ENCODE measurements at places on chromosomes 11 and 22.

- no peak for DNase-seq
Observed at GRCh38 chr22:37088108-37088605, 21.4 kb downstream of the TMPRSS6 start.

GRCh38 chr11:7609521-7609920 lies 63.8 kb downstream of the CYB5R2 start:
- DNase-seq, result no peak

GRCh38 chr11:1438261-1438966 lies 48.2 kb downstream of the MOB2 start:
- DNase-seq, result no peak

DNA sequence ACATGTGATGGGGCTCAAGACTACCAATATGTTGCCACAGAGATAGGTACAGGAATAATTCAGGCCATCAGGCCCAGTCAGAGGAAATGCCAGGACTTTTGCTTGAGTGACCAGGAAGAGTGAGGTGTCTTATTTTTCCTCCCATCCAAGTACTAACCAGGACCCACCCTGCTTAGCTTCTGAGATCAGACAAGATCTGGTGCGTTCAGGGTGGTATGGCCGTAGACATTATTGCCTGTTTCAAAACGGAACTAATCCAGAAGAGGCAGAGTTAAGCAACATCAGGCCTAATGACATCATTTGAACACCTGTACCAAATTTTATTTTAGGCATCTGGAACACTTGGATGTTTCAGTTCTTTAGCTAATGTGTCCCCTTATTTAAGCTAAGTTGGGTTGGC lies 205.5 kb upstream of the POU2AF2 start:
- DNase-seq, result no peak

DNA sequence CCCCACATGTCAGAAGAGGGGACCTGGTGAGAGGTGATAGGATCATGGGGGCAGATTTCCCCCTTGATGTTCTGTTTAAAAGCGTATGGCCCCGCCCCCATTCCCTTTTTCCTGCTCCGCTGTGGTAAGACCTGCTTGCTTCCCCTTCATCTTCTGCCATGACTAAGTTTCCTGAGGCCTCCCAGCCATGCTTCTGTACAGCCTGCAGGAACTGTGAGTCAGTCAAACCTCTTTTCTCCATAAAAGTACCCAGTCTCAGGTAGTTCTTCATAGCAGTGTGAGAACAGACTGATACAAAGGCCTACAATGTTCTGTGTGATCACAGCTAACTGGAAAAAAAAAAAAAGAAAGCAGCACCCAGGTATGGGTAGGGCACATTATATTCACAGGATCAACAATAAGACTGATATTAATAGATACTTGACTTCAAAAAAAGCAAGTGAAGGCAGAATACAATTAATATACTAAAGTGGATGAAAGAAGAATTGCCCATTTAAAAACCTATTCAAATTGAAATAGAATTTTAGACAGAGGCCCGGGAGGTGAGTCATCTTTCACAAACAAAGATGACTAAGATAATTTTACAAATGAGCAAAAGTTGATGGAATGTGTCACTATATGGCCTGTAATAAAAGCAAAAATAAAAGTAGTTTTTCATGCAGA lies 1.7 kb upstream of the OR52K1 start:
- no peak for DNase-seq

DNA sequence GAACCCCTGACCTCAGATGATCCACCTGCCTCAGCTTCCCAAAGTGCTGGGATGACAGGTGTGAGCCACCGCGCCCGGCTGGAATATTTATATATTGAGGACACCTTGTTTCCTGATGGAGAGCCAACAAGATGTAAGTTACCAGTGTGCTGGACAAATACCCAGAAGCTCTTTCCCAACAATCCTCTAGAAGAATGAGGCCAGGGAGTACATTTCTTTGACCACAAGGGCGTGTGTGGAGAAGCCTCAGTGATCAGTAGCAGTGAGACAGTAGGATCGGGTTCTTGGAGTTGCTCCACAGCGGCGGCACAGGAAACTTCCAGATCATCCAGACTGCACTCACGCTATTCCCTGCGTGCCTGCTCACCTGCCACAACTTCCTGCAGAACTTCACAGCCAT lies 10.3 kb upstream of the POLA2 start:
- no peak for DNase-seq

GRCh38 chr11:46906609-46907041 lies 11.7 kb downstream of the LRP4 start:
- peak; percentile 70 for DNase-seq

Data from globus pallidus (tissue), 1 donor.